Pulmonary artery endothelial cell (primary cell): ENCODE measurements at places on chromosomes 5 and 9. TPM values are rescaled to one million over a fixed set of nuclear protein-coding genes. Genes with fewer than 3 reads are reported as not detected.

DNA sequence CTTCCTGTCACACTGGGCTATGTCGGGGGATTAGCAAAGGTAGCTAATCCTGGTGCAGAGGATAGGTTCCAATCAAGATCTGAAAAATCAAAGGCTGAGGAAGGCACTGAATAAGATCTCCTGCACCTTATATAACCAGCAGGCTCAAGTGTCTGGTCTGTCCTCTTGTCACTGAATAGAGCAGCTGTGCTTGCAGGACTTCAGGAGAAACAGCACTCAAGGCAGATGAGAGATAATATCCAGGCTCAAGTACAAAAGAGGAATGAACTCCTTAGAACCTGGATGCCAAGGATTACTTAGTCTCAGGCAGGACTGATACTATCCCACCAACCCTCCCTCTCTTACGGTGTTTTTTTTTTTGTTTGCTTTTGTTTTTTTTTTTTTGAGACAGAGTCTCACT is 108.8 kb upstream of the LRRTM2 start:
- DNase-seq, result no peak

Gene GDA
- total RNA-seq, result not detected in 2 replicates

Gene PROB1
- 0.79 and 2.5 TPM in 2 replicates for total RNA-seq

Gene OR1J2
- not detected in 2 replicates for total RNA-seq

Gene ANKH
- 6.9 and 11.4 TPM in 2 replicates for total RNA-seq

Gene NINJ1
- total RNA-seq, result 44.7 and 47.2 TPM in 2 replicates

DNA sequence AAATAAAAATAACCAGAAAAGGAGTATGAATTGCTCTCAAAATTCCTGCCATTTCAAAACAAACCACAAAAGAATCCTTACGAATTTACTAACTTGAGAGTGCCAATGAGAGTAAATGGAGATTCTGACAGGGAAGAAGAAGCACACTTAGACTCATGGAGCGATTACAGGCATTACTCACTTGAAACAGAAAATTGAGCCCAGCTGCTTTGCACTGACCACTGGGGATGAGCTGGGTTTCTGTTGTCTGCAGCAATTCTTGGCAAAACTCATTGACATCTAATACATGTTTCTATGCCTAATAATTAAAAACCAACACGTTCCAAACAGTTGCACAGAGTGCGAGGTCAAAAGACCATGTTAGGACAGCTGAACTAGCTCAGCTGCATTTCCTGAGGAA is 731.6 kb downstream of the DNAH5 start:
- DNase-seq, result no peak

Gene BDP1
- 25.8 and 36.6 TPM in 2 replicates for total RNA-seq

DNA sequence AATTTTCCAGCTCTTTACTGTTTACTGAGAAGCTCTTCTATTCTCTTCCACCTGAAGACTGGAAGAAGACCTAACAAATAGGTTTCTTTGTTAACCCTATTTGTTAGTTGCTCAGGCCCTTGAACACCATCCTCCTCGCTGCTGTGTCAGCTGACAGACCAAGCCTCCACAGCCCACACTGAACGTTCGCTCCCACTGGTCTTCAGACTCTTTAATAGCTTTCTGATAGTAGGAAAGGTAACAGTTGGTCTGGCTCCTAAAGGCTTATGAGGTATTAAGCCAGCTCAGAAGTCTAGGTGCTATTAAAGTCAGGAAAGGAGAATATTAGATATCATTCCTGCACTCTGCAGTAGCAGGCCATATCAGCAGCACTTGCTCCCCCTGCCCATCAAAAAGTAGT is 23.3 kb upstream of the F2R start:
- no peak for DNase-seq

GRCh38 chr9:111744363-111744762 is 50.4 kb downstream of the SHOC1 start:
- DNase-seq, result no peak

GRCh38 chr9:114300153-114300845 is 22.6 kb upstream of the ORM1 start:
- DNase-seq, result no peak
